Renal pelvis (tissue), 12 donors: ENCODE measurements at places on chromosomes 6 and 20. TPM values are rescaled to one million over a fixed set of nuclear protein-coding genes. Genes with fewer than 3 reads are reported as not detected.
A peak's percentile ranks its signal among the peaks of the same experiment; 100 is the strongest.

DNA sequence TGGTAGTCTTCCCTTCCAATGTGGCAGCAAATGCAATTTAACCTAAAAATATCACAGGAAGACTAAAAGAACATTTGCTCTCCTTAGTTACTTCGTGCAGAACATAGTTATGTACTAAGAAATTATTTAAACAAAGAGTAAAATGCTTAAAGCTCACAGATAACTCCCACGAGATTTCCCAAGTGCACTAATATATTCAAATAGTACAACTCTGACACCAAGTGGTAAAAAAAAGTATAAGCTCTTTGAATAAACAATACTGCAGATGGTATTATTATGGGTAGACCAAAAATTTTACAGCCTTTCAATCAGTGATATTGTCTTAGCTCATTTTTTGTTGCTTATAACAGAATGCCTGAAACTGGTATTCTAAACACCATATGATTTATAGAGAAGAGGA, 52.8 kb upstream of the FILIP1 start:
- DNase-seq: no peak

- DNase-seq: no peak
Measured at GRCh38 chr6:7921632-7922092, 11.1 kb upstream of the TXNDC5 start.

DNA sequence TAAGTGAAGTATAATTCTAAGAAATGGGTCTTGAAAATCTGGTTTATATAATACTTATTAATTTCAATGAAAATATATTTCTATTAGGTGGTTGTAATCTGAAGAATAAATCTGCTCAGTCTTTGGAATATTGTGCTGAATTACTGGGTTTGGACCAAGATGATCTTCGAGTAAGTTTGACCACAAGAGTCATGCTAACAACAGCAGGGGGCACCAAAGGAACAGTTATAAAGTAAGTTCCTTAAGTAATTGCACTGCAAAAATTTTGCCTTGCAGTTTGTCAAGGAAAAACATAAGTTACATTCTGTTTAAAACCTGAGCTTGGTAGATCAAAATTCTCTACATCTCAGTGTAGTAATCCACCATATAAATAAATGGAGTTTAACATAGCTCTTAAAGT, 106.0 kb downstream of the MYO6 start:
- DNase-seq: peak; percentile 63

GRCh38 chr6:159490298-159490937, 202.6 kb downstream of the SOD2 start:
- DNase-seq: no peak

GRCh38 chr6:150463852-150464251, 95.0 kb downstream of the IYD start:
- no peak for DNase-seq

Gene VGLL2
- polyA plus RNA-seq: not detected

Gene GOPC
- 56.2 TPM for polyA plus RNA-seq

Gene POU5F1
- 9.2 TPM for polyA plus RNA-seq
